Activated CD8-positive, alpha-beta memory T cell treated with anti-CD3 and anti-CD28 coated beads, Interleukin-2, amount 50 U/mL, for 4 hours (primary cell): ENCODE measurements at places on chromosomes 11 and 22.

GRCh38 chr11:128219731-128220120, 367.6 kb downstream of the ETS1 start:
- DNase-seq: no peak

DNA sequence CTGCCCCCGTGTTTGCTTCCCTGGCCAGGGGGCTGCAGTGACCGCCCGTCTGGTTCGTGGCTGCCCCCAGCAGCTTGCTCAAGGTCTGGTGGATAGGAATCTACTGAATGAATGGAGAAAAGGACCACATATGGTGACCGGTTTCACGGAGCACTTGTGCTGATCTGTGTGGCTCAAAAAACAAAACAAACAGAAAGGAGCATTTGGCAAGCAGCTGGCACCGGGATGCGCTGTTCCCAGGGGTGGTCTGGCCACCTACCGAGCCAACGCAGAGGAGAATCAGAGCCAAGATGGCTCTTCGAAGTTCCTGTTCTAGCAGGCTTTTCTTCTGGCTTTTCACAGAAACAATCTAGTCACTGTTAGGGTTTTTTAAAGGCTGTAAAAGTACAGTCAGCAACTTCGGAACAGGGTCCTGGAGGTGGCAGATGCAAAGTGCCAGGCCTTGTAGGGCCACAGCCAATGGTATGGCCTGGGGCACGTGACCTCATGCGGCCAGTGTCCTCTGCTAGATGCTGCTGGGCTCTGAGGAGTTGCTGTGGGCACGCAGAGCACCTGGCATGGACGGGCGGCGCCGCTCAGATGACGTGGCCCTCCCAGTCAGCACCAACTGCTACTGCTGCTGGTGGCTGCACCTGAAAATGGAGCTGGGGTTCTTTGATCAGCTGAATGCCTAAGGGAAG, 27.3 kb upstream of the PACSIN2 start:
- DNase-seq: no peak

- DNase-seq: peak; percentile 24
These were observed 875 bp downstream of the TCP11L1 start for GRCh38 chr11:33040033-33040861.

- no peak for DNase-seq
These were observed 12.1 kb upstream of the SF1 start for GRCh38 chr11:64790205-64791095.

DNA sequence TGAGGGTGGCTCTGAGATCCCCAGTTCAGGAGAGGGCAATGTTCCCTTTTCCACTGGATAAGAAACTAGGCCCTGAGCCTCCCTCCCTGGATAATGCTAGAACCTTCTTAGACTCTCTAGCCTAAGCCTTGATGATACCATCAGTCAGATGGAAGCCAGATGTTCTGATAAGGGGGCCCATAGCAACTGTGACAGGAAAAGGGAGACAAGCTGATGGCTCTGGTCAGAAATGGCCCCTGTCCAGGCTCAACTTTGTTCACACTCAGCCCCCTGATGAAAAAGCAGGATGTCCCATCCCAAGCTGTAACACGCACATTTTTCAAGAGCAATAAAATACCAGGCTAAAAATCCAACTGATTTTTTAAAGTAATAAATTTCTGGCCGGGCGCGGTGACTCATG, 7.2 kb upstream of the OAF start:
- DNase-seq: no peak

- peak; percentile 9 for DNase-seq
These were observed 6.9 kb downstream of the KCNC1 start for GRCh38 chr11:17741487-17741886.

GRCh38 chr11:1520663-1521267, 34.2 kb upstream of the MOB2 start:
- DNase-seq: no peak

DNA sequence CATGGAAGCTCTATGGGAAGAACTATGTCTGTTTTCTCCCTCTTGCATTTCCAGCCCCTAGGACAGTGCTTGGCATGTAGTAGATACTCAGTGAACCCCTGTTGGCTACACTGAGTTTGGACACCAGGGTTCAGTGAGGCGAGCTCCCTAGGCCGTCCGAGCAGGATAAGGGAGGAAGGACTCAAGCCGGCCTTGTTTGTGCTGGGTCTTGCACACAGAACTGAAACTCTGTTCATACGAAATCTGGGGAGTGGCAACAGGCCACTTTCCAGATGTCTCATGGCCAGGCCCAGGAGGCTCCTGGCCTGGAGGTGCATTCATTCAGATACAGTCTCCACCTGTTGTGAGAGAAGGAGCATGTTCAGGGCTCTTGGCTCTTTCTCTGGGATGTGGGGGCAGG, 23.6 kb upstream of the LMO1 start:
- no peak for DNase-seq

- DNase-seq: no peak
These were observed 258.9 kb upstream of the ARHGAP20 start for GRCh38 chr11:110971140-110971539.

GRCh38 chr11:61142424-61142823, 18.8 kb downstream of the VPS37C start:
- DNase-seq: no peak

GRCh38 chr22:20624161-20624616, 116.8 kb downstream of the MED15 start:
- DNase-seq: no peak
